ENCODE measurements at places on chromosomes 12 and 14.

DNA sequence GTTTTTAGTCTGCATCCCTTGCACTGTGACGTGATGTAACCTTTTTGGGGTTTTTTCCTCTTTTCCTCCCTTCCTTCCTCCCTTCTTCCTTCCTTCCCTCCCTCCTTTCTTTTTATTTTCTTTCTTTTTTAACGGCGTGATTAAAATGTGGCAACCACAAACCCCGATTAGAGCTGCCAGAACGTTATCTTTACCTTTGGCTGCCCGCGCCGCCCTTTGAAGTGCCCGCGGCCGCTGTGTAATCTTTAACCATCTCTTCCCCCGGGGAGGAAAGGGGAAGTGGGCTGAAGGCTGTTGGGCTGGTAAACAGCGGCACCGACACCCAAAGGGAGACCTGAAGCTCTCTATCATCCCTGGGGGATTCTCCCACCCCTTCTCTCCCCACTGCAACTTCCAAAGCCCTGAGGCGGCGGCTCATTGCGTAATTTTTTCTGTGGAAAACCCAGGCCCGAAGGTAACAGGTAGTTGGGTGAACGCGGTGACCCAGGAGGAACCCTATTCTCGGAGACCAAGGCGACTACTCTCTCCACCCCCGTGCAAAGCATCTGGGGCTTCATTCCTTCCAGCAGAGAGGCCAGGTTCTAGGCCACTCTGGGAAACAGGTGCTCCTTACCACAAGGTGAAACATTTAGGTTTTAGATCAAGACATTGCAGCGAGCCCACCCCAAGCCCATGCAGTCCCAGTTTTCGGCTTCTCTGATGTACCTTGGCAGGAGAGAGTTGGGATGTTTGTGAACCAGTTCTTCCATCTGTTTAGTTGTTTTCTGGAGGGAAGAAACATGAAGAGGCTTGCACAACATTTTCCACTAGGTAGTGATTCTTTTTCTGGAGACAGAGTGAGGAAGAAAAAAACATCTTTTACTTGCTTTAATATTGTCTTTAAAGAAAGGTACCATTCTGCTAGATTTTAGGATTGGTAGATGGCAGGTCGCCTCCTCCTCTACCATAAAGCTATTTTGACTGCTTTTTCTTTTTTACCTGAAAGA, 1.5 kb downstream of the LGR5 start:
- no peak for DNase-seq

DNA sequence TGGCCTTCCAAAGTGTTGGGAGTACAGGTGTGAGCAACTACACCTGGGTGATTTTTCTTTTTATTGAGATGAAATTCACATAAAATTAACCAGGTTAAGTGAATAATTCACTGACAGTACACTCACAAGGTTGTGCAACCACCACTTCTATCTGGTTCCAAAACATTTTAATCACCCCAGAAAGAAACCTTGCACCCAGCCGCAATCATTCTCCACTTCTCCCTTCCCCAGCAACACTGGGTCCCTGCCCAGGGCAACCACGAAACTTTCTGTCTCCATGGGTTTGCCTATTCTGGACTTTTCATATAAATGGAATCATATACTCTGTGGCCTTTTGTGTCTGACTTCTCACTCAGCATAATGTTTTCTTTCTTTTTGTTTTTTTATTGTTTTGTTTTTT, 26.3 kb upstream of the MLXIP start:
- no peak for DNase-seq

- DNase-seq = no peak
Observed at GRCh38 chr14:99551034-99551922, 52.7 kb downstream of the CCDC85C start.

DNA sequence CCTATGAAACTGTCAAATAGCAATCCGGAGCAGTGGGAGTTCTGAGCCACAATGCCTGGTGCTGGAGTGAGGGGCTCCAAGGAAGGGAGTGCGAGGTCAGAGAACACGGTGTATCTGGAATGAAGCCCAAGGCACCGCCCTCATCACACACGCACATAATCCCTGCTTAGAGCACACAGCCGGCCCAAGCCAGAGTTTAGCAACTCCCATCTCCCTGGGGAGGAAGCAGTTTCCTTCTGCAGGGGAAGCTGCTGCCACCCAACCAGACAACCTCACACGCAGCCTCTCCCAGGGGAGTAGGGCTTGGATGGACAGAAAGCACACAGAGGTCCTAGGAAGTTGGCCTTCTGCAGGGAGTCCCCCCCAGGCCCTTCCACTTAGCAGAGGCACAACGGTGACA, 31.3 kb downstream of the ACTN1 start:
- DNase-seq = no peak

DNA sequence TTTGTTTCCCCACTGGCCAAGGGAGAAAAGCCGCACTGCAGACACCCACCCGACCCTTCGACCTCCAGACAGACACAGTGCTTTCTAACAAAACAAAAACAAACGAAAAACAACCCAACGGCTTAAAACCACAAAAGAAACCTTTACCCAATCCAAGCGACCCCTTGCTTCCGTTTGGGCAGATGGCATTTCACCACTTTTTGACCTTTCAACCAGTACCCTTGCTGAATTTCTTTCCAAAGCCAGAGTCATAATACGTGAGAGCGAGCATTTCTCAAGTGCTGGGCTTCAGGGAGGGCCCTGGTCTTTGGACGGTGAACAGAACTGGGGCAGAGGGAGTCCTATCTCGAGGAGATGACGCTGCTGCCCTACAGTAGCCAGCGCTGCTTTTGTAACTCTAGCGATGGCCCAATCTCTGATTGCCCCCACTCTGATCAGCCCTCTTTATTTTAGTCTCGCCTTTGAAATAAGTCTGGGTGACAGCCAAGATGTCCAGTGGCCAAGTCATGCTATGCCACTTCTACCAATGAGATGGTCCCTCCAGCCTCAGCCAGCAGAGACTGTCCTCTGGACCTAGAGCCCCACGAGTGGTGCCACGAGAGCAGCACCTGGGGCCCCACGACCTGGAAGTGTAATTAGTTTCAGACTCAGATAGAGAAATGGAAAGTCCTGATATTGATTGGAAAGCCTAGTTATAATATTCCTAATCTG, 21.9 kb upstream of the ADIPOR2 start:
- DNase-seq = no peak

DNA sequence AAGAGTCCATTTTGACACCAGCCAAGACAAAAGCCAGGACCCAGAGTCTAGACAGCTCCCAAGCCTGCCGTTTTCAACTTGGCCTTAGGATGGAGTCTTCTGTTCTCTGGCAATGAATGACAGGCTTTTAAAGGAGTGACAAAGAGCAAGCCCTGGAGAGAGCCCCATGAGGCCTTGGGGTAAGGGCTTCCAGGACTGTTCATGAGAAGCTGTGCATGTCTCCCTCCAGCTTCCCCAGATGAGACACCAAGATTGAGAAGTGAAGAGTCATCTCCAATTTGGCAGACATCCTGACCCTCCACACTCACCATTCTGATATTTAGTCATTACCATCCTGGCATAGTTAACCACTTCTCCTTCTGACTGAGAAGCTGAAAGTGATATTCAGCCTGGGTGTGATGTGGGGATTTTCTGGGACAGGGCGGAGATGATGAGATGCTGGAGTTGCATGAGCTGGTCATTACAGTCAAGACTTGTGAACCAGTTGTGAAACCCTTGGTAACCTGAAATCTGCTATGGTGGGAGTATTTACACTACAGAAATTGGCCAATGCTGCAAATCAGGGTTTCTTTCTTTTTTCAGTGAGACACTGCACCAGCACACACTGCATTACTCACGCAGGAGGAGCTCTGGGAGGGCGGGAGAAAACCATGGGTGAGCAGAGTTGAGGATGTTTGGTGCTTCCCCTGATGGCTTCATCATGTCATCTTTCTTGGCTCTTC, 77.8 kb downstream of the VCPKMT start:
- DNase-seq = peak; percentile 41

DNA sequence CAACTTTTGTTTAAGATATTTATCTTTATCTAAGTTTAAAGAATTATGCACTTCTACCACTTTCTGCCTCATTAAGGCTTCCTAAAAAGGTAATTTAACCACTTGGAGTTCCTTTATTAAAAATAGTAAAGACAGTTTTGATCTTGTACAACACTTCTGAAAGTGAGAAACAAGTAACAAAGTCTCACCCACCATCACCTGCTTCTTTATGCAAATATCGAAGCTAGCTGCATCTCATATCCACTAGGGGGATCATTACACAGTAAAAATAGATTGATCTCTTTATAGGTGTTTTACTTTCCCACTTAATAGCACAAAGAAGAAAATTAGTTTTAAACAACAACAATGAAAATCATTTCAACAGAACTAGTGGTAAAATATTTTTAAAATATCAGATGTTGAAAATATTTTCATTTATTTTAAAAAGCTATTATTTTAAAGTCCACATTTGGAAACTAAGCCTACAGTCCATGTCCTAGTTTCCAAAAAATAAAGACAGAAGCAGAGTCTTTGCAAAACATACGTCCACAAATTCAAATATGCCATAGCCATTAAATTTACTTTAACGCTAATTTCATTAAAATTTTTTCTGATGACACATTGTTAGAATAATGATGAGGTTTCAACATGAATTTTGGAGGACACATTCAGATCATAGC, 160.0 kb upstream of the SOX5 start:
- DNase-seq = no peak

Measured in kidney glomerular epithelial cell (primary cell).